Left colon (tissue), 2 donors: ENCODE measurements at places on chromosomes 11 and 22.

GRCh38 chr11:14914536-14914935, 22.5 kb upstream of the CYP2R1 start:
- DNase-seq: no peak

DNA sequence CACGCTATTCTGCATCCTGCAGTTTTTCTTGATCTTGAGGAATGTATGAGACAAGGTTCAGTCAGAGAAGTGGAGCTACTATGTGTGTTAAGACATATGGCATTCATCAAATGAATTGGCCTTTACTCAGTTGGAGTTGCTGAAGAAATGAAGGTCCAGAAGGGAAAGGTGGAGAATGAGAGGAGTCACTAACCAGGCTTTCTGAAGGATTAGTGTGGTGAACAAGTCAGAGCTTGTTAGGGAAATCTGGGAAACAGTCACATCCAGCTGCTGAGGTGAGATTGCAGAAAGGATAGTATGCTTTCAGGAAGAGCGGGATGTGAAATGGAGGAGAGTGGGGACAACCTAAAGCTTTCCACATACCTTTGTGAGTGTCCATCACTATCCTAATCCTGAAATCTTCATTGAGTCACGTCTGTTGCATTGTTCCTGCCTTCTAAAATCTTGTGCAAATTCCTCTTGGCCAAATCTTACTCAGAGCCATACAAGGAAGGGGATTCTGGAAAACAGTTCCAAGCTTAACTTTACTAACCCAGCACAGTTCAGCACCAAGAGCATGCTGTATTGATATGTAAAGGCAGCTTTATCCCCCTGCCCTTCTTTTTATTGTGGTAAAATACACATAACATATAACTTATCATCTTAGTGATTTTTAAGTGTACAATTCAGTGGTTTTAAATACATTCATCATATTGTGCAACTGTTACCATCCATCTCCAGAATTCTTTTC, 11.4 kb upstream of the PITPNB start:
- DNase-seq: no peak

DNA sequence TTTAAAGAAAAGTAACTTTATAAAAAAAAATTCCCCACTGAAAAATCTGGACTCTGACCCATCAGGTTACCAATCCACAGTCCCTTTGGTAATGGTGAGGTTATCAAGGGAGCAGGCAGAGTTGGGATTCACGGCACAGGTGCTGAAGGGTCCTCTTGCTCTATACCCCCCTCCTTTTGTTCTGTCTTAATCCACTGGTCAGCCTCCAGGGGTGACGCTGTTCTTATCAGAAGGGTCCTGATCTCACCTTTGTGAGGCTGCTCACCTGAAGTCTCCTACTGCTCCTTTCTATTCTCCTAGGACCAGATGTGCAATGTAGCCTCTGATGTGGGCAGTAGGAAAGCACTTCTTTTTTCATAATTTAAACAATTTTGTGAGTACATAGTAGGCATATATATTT, 80.6 kb upstream of the E2F8 start:
- no peak for DNase-seq

DNA sequence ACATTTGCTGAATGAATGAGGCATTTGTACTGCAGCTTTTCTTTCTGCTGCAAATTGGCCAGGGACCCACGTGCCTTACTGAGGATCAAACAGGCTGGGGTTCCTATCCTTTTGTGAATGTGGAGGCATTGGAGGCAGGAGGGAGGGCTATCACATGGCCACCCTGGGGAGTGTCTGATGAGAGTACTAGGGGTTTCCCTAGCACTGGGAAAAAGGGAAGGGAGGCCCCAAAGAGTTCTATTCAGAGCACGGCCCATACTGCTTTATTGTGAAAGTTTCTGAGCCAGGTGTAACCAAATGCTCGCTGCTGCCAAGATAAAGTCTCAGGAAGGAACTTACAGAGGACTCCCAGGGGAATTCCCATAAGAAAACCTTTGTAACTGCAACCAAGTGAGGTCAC, 78.4 kb upstream of the ANO1 start:
- DNase-seq: no peak

DNA sequence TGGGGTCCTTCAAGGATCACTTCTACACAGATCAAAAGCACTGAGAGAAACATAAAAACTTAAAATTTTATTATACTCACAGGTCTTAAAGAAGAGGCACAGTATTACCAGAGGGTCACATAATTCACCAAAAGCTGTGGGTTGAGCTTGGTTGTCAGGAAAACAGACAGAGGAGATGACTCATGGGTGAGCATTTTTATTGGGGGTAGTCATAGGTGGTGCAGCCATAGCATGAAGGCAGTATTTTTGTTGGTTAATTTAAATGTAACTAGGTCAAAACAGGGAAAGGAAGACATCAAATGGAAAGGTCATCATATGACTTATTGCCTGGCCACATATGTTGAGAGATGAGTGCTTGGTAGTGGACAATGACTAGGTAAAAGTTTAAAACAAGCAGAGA, 24.2 kb downstream of the OR5B17 start:
- DNase-seq: no peak

DNA sequence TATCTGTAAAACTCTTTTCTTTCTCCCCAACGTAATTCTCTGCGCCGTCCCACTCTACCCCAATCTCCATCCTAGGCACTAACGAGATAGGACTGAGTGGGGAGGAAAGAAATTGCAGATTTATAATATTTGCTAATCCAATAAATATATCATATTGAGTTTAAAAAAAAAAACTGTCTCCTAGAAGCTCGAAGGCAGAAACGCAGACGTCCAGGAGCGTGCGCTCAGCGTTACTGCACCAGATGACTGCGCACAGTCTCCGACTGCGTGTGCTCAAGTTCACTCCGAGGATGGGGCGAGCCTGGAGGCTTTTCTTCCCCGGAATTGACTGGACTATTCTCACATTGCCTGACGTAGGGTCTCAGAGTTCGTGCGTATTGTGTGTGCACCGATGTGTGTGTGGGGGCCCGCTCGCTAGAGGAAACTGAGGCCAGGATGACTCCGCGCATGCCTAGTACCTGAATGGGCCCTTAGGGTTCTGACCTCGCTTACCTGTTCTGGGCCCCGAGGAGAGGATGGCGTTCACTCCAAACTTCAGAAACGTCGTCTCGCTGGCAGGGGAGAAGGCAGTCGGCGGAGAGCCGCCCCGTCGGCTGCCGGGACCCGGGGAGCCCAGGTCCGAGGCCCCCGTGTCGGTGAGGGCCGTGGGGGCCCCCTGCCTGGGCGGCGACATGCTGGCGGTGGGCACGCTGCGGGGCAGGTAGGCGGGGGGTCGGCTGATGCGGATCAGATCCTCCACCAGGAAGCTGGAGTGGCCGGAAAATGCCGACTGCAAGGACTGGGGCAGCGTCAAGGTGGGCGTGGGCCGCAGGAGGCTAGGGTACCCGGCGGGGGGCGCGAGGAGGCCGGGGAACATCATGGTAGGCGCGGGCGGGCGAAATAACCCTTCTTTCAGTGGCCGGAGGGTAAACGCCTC, 551 bp downstream of the DBX1 start:
- no peak for DNase-seq

DNA sequence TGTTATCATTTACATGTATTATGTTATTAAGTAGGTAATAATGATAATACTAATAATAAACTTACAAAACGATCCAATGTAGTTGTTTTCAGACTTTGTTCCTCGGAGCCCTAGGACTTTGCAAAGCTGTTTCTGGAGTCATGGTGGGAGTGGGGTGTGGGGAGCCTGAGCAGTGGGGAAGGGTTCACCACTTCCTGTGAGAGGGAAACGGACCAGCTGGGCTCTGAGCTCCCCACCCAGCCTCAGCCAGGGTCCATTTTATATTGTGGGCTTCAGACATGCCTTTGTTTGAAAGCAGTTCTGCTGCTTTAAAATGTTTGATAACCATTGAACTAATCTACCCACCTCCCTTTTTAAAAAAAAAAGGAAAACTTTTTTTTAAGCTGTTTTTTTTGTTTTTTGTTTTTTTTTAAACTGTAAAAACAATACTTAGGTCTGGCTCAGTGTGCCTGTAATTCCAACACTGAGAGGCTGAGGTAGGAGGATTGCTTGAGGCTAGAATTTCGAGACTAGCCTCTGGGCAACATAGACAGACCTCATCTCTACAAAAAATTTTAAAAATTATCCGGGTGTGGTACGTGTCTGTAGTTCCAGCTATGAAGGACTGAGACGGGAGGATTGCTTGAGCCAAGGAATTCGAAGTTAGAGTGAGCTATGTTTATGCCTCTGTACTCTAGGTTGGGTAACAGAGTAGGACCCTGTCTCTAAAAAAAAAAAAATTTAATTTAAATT, 7.0 kb downstream of the SERPING1 start:
- no peak for DNase-seq

DNA sequence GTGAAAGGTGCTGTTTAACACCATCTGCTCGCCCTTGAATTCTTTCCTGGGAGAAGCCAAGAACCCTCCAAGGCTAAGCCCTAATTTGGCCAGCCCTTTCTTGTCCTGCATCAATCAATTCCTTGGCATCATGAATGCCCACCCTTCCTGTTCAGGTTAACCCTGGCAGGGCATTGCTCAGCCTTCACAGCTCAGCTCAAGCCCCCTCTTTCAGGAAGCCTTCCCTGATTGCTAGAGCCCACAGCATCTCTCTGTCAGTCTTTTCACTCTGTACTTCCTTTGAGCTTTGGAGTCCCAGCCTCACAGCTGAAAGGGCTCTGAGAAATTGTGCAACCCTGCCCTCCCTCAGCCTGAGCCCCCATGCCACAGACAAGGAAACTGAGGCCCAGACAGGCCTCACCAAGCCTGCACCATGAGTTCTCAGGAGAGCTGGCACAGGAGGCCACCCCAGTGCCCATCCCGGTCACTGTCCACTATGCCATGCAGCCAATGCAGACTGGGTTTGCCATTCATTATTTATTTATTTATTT, 16.9 kb downstream of the RPL3 start:
- no peak for DNase-seq

DNA sequence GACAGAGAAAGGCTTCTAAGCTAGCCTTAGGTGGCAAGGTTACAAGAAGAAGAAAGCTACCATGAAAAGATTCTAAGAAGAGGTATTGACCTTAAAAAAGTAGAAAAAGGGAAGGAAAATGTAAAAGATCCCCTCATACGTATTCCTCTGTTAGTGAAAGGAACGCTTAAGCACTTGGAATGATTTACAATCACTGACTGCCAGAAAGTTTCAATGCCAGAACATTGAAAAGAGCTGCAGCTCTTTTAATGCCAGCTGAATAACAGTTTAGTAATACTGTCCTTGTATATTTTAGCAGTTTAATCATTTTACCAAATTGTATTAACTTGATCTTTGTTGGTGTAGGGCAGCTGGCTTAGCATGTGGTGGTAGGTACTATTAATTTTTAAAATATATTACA, 650.7 kb downstream of the FAM181B start:
- DNase-seq: no peak

GRCh38 chr11:16987205-16987568, 27.0 kb downstream of the PLEKHA7 start:
- DNase-seq: peak; percentile 85

- DNase-seq: no peak
Observed at GRCh38 chr11:61448552-61448927, 18.6 kb downstream of the SDHAF2 start.

DNA sequence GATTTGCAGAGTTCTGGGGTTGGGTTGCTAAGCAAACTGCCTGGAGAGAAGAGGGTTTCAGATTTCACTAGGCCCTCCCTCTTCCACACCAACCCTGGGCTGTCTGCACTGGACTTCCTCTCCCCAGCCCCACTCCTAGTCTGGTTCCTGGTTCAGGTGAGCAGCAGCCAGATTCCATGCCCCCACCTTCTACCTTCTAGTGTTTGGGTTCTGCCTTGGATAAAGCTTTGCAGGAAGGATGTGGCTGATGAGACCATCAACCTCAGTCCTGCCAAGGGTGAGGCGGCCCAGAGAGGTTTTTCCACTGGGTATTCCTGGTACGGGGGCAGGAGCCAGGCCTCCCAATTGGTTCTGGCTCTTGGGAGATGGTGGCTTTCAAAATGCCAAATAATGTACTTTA, 68.3 kb downstream of the BCR start:
- DNase-seq: no peak

- DNase-seq: no peak
Observed at GRCh38 chr11:131491503-131491902, 121.1 kb downstream of the NTM start.

GRCh38 chr11:65551572-65552387, 6.4 kb downstream of the LTBP3 start:
- peak; percentile 87 for DNase-seq

GRCh38 chr11:46305295-46305694, 27.8 kb downstream of the CREB3L1 start:
- DNase-seq: no peak

DNA sequence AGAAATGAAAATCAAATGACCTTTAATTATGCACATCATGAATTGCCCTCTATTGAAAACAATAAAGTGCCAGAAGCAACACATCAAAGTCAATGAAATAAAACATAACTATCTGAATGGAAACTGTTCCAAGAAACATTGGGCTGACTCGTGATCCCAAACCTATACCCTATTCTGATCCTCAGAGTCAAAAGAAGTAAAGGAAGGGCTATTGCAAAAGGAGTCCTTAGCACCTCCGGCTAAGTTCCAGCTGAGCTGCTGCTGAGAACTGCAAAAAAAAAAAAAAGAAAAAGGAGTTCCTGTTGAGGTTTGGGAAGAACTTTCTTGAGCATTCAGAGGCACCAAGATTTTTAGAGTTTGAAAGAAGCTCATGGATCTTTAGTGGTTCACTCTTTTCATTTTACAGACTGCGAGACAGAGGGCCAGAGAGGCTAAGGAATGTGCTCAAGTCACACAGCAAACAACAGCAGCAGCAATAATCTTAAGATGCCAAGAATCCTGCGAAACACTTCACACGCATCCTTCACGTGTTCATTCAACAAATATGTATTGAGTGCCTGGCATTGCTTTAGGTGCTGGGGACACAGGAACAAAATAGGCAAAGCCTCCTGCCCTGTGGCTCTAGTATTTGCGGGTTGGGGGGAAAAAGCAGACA, 841 bp upstream of the TMPRSS13 start:
- no peak for DNase-seq

DNA sequence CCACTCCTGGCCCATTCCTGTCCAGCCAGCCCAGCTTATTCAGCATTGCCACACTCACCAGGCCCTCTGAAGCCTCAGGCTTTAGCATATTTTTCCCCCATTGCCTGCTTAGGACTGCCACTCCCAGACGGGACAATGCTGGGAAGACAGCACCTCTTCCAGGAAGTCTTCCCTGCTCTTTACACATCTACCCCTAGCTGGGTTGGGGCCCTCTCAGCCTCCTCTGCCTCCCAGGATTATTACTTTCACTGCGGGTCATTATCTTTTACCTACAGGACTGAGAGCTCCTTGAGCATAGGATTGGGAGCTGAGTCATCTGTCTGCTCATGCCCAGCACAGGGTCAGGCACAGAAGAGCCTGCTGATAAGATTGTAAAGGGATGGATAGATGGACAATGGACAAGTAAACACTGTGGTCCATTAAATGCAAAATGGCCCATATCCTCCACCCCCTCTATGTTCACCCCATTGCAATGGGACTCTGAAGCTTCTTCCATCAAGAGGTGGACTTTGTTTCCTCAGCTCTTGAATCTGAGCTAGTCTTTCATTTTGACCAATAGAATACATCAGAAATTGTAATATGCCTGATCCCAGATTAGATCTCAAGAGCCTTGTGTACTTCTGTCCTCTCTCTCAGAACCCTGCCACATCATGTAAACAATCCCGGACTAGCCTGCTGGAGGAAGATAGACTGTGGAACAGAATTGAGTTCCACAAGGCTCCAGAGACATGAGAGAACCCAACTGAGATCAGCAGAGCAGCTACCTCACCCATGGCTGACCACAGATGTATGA, 32.0 kb upstream of the LRRC32 start:
- no peak for DNase-seq
